ENCODE measurements at places on chromosomes 11 and 22.

DNA sequence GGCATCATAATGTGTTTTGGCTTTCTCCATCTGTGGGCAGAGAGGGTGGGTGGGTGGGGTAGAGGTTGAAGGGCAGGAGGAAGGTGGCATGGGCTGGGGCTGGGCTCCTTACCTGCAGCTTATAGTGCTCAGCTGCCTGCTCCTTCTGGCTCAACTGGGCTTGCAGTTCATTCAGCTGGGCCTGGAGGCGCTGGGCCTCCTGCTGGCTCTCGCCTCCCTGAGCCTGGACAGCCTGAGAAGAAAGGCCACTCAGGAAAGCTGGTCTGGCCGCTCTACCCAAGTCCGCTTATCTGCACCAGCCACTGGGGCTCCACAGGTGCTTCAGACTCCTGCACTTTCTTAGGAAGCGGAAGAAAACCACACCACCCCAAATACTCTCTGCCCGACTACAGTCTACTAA lies 10.4 kb downstream of the IL18BP start:
- no peak for DNase-seq

- no peak for DNase-seq
Measured at GRCh38 chr11:35141571-35141971, 2.6 kb downstream of the CD44 start.

- no peak for DNase-seq
Measured at GRCh38 chr11:45167283-45167682, 20.8 kb downstream of the PRDM11 start.

GRCh38 chr11:119615882-119616196 lies 113.2 kb downstream of the NECTIN1 start:
- DNase-seq: no peak
